Fibroblast of villous mesenchyme (primary cell): ENCODE measurements at places on chromosomes 3 and 15. TPM values are rescaled to one million over a fixed set of nuclear protein-coding genes. Genes with fewer than 3 reads are reported as not detected.

PSTPIP1 gene
- total RNA-seq = not detected in 2 replicates

PLXND1 gene
- total RNA-seq = 91.8 and 97.2 TPM in 2 replicates

MAGEF1 gene
- total RNA-seq = 20.6 and 23.7 TPM in 2 replicates

RHOV gene
- under 0.01 TPM in 1 of 2 replicates, not detected in the other for total RNA-seq

SOX2 gene
- total RNA-seq = not detected in 2 replicates

HTR3E gene
- total RNA-seq = not detected in 2 replicates

SLC28A1 gene
- total RNA-seq = not detected in 2 replicates

FRMD5 gene
- total RNA-seq = 1.3 and 1.9 TPM in 2 replicates

CTXN2 gene
- total RNA-seq = not detected in 2 replicates

POPDC2 gene
- 1.3 TPM in 2 replicates for total RNA-seq

CILP gene
- total RNA-seq = under 0.01 TPM in 2 replicates

KCNMB3 gene
- total RNA-seq = 1.3 and 2.2 TPM in 2 replicates

PRICKLE2 gene
- total RNA-seq = 36.3 and 42.2 TPM in 2 replicates

PIGZ gene
- total RNA-seq = 1.3 and 1.7 TPM in 2 replicates

GHSR gene
- total RNA-seq = not detected in 2 replicates

COLQ gene
- 0.43 and 0.64 TPM in 2 replicates for total RNA-seq

GCNT3 gene
- total RNA-seq = under 0.01 TPM in 2 replicates

RPL39L gene
- total RNA-seq = 24.2 and 24.8 TPM in 2 replicates

PLSCR5 gene
- not detected in 2 replicates for total RNA-seq
